Activated B cell treated with CpG ODN at 0.5 μM for 24 hours (primary cell): ENCODE measurements at places on chromosomes 1 and 21. TPM values are rescaled to one million over a fixed set of nuclear protein-coding genes. Genes with fewer than 3 reads are reported as not detected.

GRCh38 chr1:32894019-32894600, 7.1 kb downstream of the TMEM54 start:
- DNase-seq = no peak

- DNase-seq = no peak
Measured at GRCh38 chr1:192811594-192812239, 2.9 kb downstream of the RGS2 start.

- no peak for DNase-seq
Measured at GRCh38 chr1:234956821-234957329, 171.8 kb downstream of the TOMM20 start.

VTCN1 gene
- total RNA-seq = not detected in 2 replicates

GMEB1 gene
- 26.8 and 27.4 TPM in 2 replicates for total RNA-seq

- no peak for DNase-seq
Measured at GRCh38 chr1:54136269-54136896, 16.4 kb downstream of the CDCP2 start.

DNA sequence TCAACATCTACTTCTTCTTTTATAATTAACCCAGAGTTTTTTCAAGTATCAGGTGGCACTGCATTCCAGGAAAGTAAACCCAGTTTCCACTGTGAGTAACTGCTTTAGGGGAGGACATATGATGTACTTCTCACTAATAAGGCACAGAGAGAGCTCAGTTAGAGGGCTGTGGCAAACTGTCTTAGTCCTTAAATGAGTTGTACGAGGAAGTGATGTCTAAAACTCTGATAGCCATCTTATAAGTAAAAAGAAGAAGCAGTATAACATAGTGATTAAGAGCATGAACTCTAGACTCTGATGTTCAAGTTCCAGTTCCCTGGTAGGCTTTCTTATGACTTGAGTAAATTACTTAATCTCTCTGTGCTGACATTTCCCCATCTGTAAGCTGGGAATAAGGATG, 58.7 kb upstream of the PTGS2 start:
- no peak for DNase-seq

DNA sequence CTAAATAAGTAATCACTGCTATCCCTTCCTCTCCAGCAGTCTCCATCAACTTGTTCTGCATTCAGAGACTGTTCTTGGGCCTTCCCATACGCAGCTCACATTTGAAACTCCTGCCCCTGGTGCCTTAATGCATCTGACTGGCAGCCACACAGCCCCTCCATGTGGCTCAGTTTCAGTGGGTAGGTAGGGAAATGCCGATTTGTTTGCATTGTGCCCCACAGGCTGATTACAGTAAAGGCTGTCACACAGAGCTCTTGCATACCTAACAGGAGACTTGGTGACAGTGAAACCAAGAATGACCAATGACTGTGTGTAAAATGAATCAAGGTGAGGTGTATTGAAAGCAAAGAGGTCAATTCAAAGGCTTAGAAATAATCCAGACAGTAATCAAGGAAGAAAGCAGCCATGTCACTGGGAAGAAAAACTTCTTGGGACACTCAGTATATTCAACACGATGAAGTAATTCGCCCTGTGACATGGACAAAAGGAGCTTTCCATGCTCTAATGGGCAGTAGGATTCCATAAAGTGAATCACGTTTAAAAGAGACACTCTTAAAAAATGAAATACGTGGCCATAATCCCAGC, 12.7 kb upstream of the B3GALNT2 start:
- no peak for DNase-seq

DNA sequence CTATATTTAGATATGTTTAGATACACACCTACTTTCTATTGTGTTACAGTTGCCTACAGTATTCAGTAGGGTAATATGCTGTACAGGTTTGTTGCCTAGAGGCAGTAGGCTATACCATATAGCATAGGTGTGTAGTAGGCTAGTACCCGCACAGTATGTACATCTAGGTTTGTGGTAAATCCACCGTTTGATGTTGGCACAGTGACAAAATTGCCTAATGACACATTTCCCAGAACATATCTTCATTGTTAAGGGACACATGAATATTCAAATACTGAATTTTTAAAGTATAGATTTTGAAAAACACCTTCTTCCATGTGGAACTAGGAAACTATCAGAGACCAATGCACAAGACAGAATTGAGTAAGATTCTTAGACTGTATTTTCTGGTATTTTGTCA, 22.6 kb upstream of the PDC start:
- DNase-seq = no peak
